ENCODE measurements at places on chromosomes 11 and 22. TPM values are rescaled to one million over a fixed set of nuclear protein-coding genes. Genes with fewer than 3 reads are reported as not detected.

DNA sequence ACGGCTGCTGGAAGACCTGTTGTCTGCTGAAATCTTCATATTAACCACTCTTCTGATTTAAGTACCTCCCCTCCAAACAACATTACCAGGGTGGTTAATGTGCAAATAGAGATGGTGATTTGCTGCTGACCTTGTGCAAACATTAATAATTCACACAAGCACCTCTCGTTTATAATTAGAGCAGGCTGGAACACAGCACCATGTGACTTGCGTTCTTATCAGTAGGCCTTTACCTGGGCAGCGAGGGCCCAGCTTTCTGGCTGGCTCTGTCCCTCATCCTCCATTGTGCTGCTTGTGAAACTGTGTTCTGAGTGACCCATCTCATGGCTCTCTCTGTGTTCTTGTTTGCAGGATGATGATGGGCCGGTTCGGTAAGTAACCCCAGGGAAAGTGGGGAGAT lies 41.0 kb upstream of the PARVG start:
- DNase-seq: no peak

The TMEM191C gene
- total RNA-seq: 2.8 TPM

DNA sequence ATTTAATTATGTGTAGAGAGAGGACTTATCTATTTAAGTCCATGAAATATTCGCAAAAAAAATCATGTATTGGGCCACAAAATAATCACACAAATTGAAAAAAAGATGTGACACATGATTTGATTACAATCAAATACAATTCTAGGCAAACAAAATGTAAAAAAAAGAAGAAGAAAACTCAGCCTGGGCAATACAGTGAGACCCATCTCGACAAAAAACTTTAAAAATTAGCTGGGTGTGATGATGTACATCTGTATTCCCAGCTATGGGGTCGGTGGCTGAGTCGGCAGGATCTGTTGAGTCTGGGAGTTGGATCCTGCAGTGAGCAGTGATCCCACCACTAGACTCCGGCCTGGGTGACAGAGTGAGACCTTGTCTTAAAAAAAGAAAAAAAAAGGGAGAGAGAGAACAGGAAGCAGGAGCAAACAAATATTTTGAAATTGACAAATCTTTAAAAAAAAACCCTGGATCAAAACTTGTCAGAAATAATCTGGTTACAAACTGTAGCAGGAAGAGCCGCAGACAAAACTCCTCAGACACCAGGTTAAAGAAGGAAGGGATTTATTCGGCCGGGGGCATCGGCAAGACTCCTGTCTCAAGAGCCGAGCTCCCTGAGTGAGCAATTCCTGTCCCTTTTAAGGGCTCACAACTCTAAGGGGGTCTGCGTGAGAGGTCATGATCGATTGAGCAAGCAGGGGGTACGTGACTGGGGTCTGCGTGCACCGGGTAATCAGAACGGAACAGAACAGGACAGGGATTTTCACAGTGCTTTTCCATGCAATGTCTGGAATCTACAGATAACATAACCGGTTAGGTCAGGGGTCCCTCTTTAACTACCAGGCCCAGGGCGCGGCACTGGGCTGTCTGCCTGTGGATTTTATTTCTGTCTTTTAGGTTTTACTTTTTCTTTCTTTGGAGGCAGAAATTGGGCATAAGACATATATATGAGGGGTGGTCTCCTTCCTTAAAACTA lies 3.3 kb upstream of the TYMP start:
- no peak for DNase-seq

The TEF gene
- 7.0 TPM for total RNA-seq

- DNase-seq: no peak
Measured at GRCh38 chr22:27224485-27225374, 567.3 kb downstream of the MIAT start.

- no peak for DNase-seq
Measured at GRCh38 chr11:129352676-129353075, 23.0 kb upstream of the BARX2 start.

DNA sequence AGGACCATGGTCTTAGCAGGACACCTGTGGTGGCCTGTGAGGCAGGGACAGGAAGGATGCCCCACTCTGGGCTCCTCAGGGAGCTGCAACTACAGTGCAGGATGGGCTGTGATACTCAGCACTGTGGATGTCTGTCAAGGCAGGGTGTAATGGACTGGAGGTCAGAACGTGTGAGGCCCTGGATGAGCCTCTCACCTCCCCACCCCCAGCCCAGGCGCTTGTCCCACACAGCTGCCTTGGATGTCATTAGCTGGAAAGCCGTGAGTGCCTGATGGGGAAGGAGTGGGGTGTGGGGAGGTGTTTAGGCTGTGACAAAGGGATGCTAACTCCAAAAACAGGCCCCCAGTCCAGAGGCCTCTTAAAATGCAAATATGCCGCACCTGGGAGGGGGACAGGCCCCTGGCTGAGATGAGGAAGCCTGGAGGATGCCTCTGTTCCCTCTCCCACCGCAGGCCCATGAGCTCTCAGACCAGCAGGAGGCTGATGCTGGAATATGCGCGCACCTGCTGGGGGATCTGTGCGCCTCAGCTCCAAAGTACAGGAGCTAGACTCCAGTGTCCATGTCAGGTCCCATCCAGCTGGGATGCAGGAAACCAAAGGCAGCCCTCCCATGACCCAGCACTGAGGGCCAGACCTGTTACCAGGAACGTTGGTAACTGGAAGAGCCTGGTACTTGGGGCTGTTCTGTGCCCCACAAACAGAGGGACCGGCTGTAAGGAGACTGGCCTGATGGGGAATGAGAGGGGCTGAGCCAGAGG lies 25.1 kb downstream of the RSPH14 start:
- DNase-seq: no peak

GRCh38 chr11:61871158-61871597 lies 20.2 kb downstream of the FADS3 start:
- DNase-seq: peak; percentile 92

The CDC42EP1 gene
- 8.5 TPM for total RNA-seq

DNA sequence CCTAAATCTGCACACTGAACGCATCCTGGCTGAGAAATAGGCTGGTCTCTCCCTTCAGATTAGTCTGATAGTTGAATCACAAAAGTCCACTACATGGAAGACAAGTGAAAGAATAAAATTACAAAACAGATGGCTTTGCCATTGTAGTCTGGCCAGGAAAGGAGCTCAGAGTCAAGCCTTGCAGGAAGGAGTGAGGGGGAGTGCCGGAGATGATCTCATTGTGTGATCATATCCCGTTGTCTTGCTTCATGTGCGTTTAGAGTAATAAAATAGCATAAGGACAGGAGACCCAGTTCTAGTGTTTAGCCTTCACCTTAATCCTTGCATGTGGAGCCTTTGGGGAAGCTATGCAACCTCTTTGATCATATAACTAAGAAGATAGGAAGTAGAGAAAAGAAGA lies 666.7 kb upstream of the RAG2 start:
- no peak for DNase-seq

Data from GM23338 (cell line).